ENCODE measurements at places on chromosomes 5 and 9. TPM values are rescaled to one million over a fixed set of nuclear protein-coding genes. Genes with fewer than 3 reads are reported as not detected.

DNA sequence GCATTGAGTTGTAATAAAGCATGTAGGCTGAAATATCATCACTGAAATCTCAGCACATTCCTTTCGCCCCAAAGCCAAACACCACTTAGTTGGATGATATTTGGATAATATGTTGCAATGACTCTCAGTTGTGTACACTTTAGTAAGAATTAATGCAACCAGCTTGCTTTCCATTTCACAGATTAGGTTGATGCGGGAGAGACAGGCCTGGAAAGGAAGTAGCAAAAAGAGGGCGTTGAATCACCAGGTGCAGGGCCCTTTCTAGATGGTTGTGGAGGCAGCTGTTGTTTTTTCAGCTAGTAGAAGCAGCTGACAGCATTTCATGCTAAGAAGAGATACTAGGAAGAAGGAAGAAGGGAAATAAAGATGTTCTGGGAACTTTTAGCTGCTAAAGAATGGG, 30.9 kb downstream of the DMRT3 start:
- DNase-seq = no peak

DNA sequence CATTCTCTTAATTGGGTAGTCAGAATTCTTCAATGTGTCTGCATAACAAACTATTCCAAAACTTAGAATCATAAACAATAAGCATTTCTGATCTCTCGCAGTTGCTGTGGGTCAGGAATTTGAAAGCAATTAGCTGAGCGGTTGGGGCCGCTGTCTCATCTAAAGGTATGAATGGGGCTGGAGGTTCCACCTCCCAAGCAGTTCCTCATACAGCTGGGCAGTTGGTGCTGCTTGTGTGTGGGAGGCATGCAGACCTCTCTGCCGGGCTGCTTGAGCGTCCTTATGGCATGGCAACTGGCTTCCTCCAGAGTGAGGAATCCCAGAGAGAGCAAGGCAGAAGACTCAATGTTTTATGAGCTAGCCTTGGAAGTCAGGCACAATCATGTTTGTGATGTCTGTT, 30.2 kb upstream of the SEMA4D start:
- no peak for DNase-seq

DNA sequence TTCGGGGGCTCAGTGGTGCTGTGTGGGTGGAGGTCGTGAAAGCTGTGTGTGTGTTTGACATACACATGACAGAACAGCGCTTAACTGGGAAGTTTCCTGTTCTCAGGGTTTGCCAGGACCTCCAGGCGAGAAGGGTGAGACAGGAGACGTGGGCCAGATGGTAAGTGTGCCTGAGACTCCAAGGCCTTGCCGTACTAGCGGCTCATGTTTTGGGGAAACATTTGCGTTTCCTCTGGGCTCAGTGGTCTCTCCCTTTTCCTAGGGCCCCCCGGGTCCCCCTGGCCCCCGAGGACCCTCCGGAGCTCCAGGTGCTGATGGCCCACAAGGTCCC, 68.3 kb upstream of the FCN2 start:
- no peak for DNase-seq

DNA sequence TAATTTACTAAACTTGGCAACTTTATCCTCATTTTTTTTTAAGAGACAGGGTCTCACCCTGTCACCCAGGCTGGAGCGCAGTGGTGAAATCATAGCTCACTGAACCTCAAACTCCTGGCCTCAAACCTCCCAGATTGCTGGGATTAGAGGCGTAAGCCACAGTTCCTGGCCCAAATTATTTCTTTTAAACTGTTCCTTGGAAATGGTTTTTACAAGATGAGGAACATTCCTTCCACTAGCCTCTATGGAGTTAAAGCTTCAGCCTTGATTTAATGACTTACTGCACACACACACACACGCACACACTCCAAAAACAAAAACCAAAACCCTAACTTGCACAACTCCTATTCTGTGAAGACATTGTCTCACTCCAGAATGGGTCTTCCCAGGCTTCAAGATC, 77.2 kb upstream of the TARS1 start:
- no peak for DNase-seq

The AP3B1 gene
- 28.4 TPM for polyA plus RNA-seq

The SPINK6 gene
- polyA plus RNA-seq = not detected

The GCNT4 gene
- 2.3 TPM for polyA plus RNA-seq

DNA sequence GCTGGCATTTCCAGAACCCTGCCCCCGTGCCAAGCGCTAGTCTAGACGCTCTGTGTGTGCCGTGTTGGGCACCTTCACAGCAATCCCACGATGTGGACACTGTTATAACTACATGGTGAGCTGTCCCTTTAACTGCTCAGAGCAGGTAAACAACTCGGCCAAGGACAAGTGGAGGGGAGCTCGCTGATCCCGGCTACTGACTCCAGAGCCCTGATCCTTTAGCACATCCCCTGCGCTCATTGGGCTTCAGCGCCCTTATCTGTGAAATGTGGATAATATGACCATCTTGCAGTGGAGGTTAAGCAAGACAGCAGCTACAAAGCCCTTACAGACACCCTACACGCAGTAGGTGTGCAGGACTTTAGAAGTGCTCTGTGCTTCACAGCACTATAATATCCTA, 16.5 kb downstream of the ORM2 start:
- no peak for DNase-seq

GRCh38 chr9:117091529-117091928, 323.3 kb downstream of the ASTN2 start:
- DNase-seq = no peak

- DNase-seq = no peak
Measured at GRCh38 chr9:131503626-131504465, 1.1 kb downstream of the POMT1 start.

- DNase-seq = no peak
Measured at GRCh38 chr9:20319641-20320337, 302.5 kb downstream of the MLLT3 start.
